ENCODE measurements at places on chromosomes 16 and 17.

DNA sequence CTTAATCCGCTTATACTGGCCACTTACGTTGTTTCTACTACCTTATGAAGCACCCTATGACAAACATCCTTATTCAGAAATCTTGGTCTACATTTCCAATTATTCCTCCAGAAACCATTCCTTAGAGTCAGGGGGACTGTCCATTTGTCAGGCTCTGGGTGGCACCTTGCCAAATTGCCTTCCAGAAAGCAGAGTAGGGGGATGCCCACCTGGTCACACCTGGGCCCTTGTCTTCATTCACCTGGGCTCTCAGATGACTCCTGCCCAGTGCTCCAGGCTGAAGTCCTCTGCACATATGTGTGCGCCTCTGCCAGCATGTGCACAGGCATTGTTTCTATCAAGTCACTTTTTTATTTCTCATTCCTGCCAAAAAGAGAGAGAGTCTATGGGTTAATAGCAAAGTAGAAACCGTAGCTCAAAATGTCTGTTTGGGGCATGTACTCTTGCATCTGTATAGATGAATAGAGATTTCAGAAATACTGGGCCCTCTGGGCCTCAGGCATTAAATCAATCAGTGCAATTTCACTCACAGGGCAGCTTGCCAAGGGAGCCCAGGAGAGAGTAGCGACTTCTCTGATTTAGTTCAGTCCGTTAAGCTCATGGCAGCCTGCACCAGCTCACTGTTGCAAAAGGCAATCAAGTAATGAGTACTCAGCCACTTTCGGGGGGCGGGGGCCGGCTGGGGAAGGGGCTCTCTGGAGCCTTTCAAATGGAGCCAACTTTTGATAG lies 104.7 kb downstream of the SOCS1 start:
- DNase-seq = no peak

- peak; percentile 14 for DNase-seq
Measured at GRCh38 chr17:58084317-58084981, 1.2 kb downstream of the DYNLL2 start.

DNA sequence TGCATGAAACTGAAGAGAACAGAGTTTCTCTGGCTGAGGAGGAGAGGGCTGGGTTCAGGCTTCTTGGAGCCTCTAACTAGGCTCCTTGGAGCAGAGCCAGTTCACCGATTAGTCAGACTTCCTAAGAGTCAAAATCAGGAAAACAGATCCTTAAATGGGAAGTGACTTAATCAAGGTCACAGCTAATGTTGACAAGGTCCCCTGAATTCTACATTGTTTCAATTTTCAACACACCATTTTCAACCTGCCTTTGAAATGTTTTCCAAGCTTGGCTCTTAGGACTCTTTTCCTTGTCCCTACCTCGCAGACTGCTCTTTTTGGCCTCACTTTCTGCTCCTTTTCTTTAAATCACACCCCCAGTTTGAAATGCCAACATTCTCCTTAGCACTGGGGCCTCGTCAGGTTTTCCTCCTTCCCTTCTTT lies 16.3 kb downstream of the MYL4 start:
- no peak for DNase-seq

DNA sequence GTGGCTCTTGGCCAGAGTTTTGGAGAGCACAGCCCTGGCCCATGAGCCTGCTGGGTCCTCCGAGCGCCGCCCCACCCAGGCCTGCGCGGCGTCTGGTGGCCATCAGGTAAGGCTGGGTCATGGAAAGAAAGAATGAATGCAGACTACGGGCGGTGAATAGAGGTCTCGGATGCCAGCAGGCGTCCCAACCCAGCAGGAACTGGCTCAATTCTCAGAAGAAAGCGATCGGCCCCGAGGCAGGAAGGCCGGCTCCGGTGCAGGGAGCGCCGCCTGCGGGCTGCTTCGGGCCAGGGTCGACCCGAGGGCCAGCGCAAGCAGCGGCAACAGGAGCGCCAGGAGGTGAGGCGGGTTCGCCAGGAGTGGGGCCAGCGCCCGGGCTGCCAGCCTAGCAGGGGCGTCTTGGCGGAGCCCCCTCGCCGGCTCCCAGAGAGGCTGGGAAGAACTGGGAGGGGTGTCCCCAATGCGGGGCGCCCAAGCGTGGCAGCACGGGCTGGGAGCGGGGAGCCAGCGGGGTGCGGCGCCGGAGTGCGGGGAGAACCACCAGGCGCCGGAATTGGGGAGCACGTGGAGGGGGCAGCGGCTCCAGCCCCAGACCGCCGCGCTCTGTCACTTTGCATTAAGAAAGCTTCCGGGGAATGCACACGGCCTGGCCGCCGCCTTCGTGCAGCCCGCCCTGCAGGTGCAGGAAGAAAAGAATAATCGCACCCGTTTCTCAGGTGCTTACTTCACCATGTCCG lies 7.1 kb upstream of the TMC5 start:
- DNase-seq = no peak

DNA sequence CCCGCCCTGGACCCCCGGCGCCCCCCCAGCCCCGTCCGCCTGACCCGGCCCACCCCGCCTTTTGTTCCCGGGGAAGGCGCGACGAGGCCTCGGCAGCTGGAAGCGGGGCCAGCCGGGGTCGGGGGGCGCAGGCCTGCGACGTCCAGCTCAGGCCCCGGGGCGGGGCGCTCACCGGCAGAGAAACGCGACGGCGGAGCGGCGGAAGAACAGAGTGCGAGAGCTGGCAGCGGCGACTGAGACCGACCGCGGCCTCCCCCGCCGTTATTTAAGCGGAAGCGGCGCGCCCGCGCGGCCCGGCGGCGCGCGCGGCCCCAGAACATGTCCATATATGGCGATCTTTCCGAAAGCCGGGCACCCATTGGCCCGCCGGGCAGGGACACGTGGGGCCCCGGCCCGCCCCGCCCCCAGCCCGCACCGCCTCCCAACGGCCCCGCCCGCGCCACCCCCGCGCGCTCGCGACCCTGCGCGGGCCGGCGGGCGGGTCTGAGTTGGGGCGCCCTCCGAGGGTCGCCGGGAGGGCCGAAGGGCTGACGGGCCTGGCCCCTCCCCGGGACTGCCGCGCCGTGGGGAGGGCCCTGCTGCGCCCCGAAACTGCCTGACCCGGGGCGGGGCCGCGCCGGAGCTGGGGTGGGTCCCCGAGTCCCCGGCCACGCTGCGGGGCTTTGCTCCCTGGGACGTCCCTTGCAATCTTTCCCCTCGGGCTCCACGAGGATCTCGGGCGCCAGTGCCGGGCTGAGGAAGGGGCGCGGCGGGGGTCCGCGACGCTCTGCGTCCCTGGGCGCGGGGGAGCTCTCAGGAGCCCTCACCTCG lies at the start of gene ACTG1:
ACTG1 (minus strand) TSS at position 238 of the 810 bp plus-strand sequence. CDS start 445 bp downstream, outside the sequence.
- DNase-seq = peak; percentile 85

- no peak for DNase-seq
Measured at GRCh38 chr17:2594722-2595599, 1.5 kb downstream of the PAFAH1B1 start.
